Activated naive CD8-positive, alpha-beta T cell treated with anti-CD3 and anti-CD28 coated beads for 36 hours (primary cell): ENCODE measurements at places on chromosomes 12 and 14.

- DNase-seq, result no peak
These were observed 8.5 kb downstream of the DHH start for GRCh38 chr12:49086116-49086515.

DNA sequence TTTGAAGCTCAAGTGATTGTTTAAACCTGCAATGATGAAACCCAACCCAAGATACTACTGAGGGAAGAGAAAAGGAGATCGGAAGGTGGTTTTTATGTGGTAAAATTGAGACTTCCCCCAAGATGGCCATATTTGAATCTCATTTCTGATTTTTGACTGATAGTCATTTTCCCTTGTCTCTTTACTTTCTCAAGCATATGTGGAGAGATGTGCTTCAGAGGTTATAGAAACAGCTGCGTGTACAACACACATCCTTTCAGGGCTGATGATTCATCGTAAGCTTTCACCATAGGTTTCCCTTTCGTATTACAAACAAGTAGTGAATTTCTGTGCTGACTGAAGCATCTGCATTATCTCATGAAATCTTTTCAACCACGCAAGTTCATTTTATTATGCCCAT is 276.2 kb downstream of the EMP1 start:
- DNase-seq, result no peak

DNA sequence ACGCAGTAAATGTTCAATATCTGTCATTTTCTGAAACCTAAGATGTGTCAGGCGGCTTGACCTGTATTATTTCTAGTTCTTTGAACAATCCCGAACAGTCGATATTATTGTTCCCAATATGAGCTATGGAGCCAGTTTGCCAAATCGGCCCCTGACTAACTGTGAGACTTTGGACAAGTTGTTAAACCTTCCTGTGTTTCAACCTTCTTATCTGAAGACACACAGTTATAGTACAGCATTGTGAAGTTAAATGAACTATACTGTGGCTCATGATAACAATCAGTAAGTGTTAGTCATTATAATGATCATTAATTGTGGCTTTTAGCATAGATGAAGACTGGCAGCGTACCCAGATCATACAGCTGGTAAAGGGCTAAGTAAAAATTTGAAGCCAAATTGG is 23.4 kb downstream of the DDX47 start:
- DNase-seq, result no peak

DNA sequence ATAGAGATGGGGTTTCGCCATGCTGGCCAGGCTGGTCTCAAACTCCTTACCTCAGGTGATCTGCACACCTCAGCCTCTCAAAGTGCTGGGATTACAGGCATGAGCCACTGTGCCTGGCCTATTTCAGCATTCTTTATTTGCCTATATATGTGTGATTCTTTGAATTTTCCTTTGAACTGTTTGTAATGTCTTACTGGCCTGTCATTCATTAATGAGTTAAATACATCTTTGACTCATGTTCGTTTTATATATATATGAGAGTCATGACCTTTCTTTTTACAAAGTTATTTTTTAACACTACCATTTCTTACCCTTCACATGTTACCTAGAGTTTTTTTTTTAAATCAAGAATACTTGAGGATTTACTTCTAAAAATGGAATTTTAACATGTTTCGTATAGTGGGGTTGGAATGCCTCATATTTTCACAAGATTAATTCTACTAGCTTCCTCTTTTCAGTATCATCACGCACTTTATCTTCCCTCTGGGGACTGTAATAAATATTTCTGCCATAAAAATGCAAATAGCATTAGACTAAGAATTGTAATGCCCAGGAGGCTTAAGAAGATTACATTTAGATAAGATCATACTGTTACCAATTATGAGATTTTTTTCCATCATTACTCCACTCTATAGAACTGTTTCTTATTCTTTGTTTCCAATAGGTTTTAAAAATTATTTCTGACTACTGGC is 66.7 kb downstream of the NTN4 start:
- no peak for DNase-seq

GRCh38 chr12:10214136-10214894 is 1.6 kb downstream of the GABARAPL1 start:
- DNase-seq, result no peak

GRCh38 chr12:18502422-18502968 is 235.3 kb downstream of the PLCZ1 start:
- no peak for DNase-seq

DNA sequence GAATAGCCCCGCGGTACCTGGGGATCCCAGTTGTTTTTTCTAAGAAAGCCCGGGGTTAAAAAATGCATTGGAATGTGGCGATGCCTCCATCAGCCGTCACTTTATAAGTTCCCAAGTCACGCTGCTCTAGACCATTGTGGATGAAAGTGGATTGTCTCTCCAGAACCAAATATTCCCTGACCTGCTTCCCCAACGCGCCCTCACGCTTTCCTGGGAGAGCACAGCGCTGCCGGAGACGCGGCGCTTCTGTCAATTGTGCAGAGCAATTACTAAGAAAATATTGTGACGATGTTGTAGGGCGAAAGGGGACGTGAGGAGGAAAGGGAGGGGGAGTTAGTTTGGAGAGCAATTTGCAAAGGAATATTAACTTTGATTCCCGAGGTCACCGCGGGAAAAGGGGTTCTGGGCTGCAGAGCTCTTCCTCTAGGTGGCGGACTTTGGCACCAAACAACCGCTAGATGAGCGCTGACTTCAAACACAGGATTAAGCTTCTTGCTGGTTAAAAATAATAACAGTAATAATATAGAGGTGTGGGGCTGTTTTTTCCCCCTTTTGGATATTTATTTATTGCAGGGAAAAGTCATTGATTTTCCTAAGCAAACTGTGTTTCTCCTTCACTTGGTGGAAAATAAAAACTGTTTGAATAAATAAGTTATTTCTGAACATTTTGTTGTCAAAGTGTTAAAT is 9.6 kb upstream of the FOXG1 start:
- DNase-seq, result no peak

DNA sequence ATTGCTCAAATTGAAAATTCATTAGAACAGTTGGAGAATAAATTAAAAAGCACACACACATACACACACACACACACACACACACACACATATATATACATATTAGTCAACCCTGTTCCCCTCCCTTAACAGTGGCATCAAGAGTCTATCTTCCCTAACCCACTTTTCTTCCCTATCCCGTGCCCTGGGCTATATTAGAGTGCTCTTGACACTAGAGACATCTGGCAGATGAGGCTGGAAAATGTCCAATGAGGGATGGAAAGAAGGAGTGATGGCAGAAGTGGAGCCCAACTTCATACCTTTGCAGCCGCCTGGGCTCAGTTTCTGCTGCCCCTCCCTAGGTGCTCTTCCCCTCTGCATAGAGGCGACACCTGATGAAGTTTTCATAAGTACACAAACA is 172.4 kb upstream of the NUDT4 start:
- DNase-seq, result no peak

- DNase-seq, result no peak
These were observed 30.7 kb downstream of the SNRNP35 start for GRCh38 chr12:123488539-123489230.

DNA sequence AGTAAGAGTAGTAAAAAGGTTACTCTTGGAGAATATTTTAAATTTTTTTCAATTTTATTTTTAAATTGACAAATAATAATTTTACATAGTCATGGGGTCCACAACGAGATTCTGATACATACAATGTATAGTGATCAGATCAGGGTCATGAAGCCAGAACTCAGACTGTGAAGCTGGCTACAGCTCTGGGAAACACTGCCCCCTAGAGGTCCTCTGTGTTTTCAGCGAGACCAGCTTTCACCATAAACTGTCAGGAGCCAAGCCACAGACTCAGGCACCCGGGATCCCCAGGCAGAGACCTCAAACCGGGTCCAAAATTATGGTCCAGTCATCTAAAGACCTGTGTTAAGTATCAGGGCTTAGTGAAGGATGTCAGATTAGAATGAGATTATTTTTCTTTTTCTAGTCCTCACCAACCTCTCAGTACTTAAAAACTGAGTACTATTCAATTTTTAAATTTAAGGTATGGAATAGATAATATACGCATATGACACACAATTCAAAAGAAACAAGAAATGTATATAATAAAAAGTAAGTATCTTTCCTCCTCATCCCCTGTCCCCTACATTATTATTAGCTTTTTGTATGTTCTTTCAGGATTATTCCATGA is 397.1 kb downstream of the MDGA2 start:
- peak; percentile 16 for DNase-seq

DNA sequence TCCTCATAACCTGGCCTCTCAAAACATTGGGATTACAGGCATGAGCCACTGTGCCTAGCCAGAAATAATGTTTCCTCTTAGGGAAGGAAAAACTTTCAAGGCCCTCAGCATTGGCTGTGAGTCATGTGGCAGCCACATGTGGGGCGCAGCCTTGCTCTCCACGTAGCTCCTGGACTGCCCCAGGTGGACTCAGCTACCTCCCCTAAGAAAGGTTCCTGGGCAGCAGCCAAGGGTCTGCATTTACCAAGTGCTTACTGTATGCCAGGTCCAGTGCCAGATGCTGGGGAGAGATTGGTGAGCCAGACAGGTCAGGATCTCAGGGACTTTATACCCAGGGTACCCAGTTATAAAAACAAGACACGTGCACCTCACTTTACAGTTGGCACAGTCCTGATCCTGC is 3.7 kb upstream of the TRPV4 start:
- no peak for DNase-seq

GRCh38 chr12:5899675-5900074 is 45.4 kb downstream of the ANO2 start:
- no peak for DNase-seq

- no peak for DNase-seq
These were observed 2.0 kb downstream of the CRY1 start for GRCh38 chr12:107091381-107091780.

- no peak for DNase-seq
These were observed 50.0 kb upstream of the EVL start for GRCh38 chr14:100015251-100015655.

DNA sequence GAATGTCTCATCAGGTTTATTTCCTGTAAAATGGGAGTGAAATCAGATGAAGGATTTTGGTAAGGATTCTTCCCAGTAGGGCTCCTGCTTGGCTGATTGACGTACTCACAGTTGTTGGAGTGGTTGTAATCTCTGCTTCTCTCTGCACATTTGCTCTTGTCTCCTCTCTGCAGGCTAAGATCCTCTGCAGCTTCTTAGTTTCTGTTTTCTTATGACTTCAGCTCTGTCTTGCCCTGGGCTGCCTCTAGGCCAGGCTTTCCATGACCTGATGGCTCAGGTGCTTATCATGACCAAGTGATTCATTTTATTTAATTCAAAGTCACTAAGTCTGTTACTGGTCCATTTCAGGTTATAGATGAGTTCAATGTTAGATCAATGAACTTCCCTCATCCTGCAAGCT is 394.5 kb upstream of the DDHD1 start:
- DNase-seq, result no peak

DNA sequence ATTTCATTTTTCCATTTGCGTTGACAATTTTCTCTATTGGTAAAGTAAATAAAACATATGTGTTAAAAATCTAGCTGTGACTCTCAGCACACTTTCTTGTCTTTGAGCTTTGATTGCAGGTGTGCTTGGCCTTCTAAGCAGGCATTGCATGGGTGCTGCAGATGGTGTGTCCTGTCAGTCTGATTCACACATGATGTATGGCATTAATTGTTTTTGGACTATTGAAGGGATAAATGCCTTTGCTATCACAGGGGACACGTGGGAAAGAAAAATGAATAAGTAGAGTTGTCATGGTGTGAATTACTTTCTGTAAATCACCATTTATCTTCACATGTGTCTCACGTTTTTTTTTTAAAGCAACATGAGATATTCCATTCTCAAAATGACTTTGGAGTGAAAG is 211.3 kb upstream of the NAV3 start:
- no peak for DNase-seq

DNA sequence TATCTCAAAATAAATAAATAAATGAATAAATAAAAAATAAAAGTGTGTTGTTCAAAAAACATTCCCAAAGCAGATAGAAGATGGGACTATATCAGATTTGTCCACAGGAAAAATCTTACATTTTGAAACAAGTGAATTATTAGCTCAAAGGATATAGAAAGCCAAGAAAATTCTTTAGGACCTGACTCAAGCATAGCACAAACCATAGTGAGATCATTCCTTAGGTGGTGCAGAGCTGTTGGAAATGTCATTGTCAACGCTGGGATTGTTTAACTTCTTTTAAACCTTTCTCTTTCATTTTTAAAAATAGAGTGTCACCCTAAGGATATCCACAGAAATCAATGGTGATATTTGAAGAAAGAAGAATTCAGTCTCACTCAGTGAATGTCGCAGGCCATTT is 43.5 kb downstream of the DRAM1 start:
- no peak for DNase-seq

- no peak for DNase-seq
These were observed 31.2 kb downstream of the CCDC59 start for GRCh38 chr12:82326905-82327503.

GRCh38 chr12:321606-322326 is 59.1 kb upstream of the SLC6A13 start:
- DNase-seq, result no peak

- DNase-seq, result peak; percentile 19
These were observed 479.8 kb downstream of the ZFP36L1 start for GRCh38 chr14:68312884-68313610.

DNA sequence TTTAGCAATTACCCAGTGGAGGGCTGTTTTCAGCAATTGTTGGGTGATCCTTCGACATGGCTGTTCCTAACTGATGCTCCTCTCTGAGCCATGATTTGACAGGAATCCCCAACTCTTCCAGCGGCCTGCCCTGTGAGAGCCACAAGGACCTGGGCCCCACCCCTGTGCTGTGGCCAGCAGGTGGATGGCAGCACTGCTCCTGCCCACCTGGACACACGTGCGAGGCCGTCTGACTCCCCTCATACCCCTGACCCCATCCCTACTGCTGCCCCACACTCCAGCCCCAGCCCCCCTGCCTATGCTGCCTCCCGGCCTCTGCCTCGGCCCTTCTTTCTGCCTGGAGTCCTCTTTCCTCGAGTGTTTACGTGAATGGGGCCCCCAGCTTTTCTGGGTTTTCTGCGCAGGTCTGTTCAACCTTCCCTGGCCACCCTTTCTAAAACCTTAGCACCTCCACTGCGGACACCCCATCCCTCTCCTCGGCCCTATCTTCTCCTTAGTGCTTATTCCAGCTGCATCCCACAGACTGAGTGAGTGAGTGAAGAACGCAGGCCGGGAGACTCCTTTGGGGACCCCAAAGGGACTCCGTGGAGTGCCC is 111.4 kb downstream of the DICER1 start:
- DNase-seq, result no peak

DNA sequence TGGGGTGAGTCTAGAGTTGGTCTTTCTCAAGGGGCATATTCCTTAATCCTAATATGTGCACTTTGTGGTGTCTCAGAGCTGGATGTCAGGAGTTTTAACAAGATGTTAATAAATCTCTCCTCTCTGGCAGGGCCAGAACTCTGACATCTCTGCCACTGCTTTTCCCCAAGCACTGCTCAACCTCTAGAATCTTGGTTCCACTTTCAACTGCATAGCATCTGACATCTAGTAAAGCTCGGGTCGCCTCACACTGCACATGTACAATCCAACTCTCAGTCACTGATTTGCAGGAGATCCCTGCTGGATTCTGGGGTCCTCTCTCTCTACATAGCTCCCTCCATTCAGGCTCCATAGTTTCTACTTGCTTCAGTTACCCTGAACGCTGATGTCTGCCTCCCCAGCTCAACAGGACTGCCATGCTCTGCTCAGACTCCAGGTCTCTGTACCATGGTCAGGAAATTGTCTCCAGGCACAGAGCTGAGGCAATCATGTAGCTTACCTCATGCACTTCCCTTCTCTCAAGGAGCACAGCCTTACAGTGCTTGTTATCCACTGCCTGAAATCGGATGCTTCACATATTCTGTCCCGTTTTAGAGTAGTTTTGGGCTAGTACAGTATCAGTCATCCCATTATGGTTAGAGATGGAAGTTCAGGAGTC is 1.6 kb downstream of the PTCSC3 start:
- DNase-seq, result no peak
